ENCODE measurements at places on chromosomes 1 and 21.
A peak's percentile ranks its signal among the peaks of the same experiment; 100 is the strongest.

GRCh38 chr21:46120301-46121285, 22.7 kb downstream of the COL6A2 start:
- DNase-seq: peak; percentile 21

DNA sequence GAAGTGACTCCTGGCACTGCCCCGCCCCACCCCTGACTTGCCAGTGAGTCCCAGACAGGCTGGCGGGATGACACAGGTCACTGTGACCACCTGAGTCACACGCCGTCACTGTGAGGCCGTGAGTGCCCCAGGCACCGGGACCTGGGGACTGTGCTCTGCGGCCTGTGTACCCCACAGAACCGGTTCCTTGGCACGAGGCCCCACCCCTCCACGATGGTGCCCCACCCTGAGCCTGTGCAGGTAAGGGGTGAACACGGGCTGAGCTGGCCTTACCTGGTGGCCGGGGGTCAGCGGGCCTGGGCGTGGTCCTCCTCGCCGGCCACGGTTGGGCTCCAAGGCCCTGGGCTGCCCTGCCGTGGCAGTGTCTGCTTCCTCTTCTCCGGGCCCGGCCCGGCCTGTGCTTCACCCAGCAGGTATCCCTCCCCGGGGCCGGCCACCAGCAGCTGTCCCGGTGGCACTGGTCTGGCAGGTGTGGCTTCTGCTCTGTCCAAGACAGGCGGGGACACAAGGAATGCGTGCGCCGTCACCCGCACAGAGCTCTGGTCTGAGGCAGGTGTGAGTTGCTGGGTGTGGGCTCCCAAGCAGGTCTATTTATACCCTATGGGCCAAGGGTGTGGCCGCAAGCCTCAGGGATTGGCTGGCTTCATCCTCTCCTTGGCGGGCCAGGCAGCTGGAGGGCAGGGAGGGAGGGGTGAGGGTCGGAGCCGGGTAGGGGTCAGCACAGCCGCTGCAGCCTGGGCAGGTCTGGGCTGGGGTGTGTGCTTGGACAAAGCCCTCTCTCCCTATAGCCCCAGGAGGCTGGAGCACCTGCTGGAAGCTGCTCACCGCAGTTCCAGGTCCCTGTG, at the start of gene RNF223:
RNF223 (minus strand) TSS at position 564 of the 845 bp plus-strand sequence. CDS start 1,740 bp downstream, outside the sequence.
- DNase-seq: no peak

- DNase-seq: no peak
Measured at GRCh38 chr1:17874710-17875109, 119.6 kb downstream of the ACTL8 start.

- DNase-seq: no peak
Measured at GRCh38 chr1:79074975-79075374, 68.4 kb upstream of the ADGRL4 start.

GRCh38 chr1:49527606-49528305, 496.0 kb downstream of the AGBL4 start:
- no peak for DNase-seq

DNA sequence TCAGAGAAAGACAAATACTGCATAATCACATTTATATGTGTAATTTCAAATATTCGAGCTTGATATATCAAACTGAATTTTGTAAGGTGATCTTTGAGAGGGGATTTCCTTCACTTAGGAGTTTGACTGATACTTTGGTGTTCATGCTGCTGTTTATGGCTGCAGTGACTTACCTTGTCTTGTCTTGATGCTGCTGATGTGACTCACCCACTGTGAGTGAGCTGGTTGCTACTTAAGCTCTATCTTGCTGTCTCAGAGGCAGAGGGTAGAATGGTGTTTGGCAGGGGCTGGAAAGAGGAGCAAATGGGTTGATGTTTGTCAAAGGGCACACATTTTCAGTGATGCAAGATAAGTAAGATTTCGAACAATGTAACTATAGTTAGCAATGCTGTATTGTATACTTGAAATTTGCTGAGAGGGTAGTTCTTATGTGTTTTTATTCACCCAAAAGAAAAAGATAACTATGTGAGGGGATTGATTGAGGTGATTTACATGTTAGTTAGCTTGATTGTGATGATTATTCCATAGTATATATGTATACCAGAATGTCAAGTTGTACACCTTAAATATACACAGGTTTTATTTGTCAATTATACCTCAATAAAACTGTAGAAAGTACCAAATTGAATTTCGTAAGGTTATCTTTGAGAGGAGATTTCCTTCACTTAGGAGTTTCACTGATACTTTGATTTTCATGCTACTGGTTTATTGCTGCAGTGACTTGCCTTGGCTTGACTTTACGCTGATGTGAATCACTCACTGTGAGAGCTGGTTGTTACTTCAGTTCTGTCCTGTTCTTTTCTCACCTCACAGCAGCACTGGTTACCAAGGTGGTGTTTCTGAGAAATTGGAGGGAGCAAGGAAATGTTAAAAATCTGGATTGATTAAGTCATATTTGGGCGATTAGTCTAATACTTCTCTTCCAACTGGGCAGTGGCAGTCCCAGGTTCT, 94.5 kb upstream of the SLC5A9 start:
- DNase-seq: no peak

- no peak for DNase-seq
Measured at GRCh38 chr21:33388188-33388587, 15.0 kb upstream of the IFNGR2 start.

DNA sequence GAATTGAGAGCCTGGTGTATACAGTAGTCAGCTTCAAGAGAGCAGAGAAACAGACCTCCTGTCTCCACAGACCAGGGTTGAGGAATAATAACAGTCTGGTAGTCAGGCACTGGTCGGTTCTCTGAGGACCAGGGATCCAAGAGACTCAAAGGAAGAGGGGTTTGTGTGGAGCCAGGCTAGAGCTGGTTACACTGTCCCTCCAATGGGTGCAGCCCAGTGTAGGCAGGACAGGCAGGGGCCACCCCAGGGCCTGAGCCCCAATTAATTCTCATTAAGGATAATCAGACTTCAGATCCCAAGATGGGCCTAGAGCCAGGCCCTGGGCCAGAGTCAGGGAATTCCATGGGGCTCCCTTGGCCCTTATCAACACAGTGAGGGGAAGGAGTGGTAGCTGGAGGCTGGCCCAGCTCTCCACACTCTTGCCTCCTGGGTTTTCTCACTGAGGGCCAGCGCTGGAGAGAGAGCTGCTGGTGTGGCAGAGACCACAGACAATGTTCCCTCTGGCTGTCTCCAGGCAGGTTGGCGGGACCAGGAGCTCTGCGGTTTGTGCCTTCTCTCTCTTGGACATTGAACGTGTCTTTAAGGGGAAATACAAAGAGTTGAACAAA, 9.1 kb downstream of the SEMA4A start:
- DNase-seq: no peak

DNA sequence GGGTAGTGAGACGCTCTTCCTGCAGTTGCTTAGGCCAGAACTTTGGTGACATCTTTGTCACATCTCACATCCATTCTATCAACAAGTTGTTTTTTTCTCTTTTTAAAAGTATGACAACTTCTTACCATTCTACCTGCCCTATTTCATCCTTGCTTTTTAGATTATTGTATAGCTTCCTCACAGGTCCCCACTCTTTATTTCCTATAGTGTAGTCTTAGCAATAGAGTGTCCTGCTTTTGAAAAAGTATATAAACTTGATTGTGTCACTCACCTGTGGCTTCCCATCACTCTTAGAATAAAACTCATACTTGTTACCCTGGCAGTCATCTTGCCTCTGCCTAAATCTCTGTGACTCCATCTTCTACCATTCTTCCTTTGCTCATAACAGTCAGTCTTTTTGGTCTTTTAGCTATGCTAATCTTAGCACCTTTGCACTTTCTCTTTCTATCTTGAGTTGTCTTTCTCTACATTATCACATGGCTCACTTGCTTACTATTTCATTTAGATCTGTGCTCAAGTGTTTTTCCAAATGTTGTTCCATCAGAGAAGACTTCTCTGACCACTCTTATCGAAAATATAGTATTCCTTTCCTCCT, 9.5 kb downstream of the CDC73 start:
- no peak for DNase-seq

GRCh38 chr1:119748040-119748439, 20.7 kb downstream of the HMGCS2 start:
- no peak for DNase-seq

GRCh38 chr1:29829448-29830344, 593.4 kb downstream of the PTPRU start:
- no peak for DNase-seq

DNA sequence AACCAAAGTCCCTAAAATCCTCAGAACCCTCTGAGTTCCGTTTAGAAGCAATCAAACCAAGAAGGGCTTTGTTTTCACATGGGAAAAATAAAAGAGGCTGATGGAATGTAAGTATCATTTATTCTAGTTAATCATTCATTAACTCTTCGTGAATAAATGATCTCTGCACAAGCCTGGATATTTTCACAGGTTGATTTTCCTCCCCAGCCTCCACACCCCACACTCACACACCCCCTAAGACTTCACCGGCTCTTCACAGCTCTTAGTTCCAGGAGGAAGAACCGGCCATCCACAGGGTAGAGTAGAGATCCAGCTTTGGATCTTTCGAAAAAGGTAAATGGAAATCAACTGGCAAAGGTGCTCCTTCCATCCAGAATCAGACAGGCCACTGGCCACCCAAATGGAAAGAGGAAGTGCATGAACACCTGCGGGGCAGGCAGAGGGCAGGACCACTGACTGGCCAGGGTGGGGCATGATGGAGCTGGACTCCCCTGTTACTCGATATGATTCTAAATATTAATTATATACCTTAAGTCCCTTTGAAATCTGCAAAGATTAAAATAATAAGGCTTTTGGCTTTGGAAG, 10.0 kb downstream of the C1orf198 start:
- no peak for DNase-seq

DNA sequence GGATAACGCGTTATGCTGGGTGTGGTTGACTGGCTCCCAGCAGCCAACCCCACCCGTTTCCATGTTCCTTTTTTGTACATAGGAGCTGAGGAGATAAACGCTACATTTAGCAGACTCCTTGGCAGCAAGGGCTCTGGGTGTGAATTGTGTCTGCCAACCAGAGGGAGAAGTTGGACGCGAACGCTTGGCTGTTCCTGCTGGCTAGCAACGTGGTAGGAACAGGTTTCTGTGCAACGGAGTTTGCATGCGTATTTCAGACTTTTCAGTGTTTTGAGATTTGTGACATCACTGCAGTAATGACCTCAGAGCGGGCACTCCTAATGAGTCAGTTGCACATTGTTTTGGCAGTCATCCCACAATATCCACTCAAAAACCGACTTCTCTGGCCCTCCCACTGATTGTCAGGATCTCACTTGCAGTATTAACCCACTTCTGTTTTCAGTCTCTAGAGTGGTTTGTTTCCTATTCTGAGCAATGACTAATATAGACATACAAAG, 98.7 kb upstream of the RGS1 start:
- no peak for DNase-seq

- no peak for DNase-seq
Measured at GRCh38 chr1:36717431-36717830, 234.7 kb upstream of the CSF3R start.

- DNase-seq: no peak
Measured at GRCh38 chr1:66563941-66564630, 30.1 kb downstream of the SGIP1 start.

GRCh38 chr1:26161415-26162219, 2.7 kb downstream of the FAM110D start:
- no peak for DNase-seq

DNA sequence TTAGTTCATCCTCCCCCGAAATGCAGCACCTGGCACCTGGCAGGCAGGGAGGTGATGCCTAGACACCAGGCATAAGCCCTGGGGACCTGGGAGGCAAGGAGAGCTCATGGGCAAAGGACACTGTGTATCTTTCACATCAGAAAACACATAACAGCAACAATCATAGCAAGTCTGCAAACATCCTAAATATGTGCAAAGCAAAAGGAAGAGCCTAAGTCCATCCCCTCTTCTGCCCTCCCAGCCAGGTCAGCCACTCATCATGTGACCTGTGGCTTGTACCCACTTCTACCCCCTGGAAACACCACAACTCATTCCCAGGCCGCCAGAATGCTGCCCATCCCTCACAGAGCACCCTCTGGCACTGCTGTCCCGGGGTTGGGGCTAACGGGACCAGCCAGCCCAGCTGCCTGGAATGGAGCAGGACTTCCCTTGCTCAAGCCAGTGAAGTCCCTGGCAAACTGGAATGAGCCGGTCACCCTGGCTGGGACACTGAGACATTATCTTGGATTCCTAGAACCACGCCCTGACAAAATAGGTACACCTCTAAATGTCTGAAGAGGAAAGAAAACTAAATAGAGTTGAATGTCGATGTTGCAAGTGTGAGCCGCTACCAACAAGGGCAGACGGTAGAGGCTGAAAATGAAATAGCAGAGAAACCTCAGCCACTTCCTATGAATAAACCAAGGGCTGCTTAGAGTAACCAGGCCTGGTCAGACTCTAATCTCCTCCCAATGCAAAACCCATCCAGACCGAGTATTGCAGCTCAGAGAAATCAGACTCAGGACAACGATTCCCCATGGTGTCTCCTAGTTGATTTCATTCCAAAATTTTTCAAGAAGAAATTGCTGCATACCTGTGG, 29.4 kb downstream of the TMPRSS2 start:
- no peak for DNase-seq

- no peak for DNase-seq
Measured at GRCh38 chr1:11796036-11796828, 9.5 kb downstream of the MTHFR start.

DNA sequence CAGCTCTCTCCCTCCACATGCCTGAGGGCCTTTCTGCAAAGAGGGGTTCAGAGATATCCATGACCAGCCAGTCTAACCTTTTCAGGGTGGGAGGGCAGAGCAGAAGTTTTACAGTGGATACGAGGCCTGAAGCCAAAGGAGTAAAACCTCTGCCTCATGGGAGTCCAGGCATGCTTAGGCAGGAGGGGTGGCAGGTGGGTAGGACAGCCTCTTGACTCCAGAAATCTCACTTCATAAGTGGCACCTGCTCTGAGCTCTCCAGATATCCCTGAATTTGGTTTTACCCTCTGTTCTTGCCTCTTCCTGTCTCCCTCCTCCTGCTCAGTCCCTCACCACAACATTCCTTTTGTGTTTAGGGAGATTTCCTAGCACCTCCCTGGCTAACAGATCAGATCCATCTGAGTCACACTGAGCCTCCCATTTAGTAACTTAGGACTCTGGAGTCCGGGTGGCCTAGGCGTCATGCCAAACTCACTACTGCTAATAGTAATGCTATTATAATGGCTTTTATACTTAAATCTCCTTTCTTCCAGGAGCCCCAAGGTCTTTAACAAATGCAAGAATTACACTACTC, 201.0 kb downstream of the HS2ST1 start:
- no peak for DNase-seq

GRCh38 chr1:15027515-15027986, 126.0 kb upstream of the TMEM51 start:
- peak; percentile 48 for DNase-seq

GRCh38 chr1:47660622-47661021, 222.8 kb downstream of the FOXD2 start:
- no peak for DNase-seq
